ENCODE measurements at places on chromosomes 6 and 20.
A peak's percentile ranks its signal among the peaks of the same experiment; 100 is the strongest.

- DNase-seq: peak; percentile 87
Observed at GRCh38 chr6:86331265-86331840, 606.0 kb upstream of the HTR1E start.

- DNase-seq: no peak
Observed at GRCh38 chr6:44487586-44487985, 100.1 kb downstream of the CDC5L start.

- no peak for DNase-seq
Observed at GRCh38 chr6:108654465-108655106, 93.9 kb downstream of the FOXO3 start.

- DNase-seq: peak; percentile 1
Observed at GRCh38 chr20:42790111-42790510, 399.6 kb downstream of the PTPRT start.

GRCh38 chr6:28943223-28943556 lies 19.4 kb upstream of the TRIM27 start:
- no peak for DNase-seq

- DNase-seq: no peak
Observed at GRCh38 chr20:31764641-31765305, 25.7 kb downstream of the TPX2 start.

- DNase-seq: no peak
Observed at GRCh38 chr20:58466729-58467571, 48.2 kb downstream of the APCDD1L start.

DNA sequence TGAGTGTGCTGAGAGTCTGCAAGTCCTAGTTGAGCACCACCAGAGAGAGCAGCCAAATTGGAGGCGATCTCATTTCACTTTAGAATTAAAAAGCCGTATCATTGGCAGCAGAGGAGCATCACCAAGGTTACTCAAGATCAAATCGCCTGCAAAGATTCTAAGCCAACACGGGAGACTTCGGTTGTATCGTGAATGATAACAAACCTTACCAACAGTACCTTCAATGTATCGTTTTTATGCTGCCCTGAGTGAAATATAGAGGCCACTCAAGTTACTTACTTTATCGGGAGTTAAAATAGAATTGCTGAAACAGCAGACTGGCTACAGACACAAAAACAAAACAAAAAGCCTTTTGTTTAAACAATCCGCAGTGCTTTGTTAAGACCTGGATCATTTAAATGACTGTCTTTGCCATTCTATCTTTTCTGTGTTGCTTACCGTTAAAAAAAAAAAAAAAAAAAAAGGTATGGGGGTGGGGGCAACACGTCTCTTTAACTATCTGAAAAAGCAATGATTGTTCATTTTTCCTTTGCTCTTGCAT lies 14.2 kb downstream of the NHSL1 start:
- peak; percentile 33 for DNase-seq

GRCh38 chr6:128886706-128887105 lies 3.8 kb downstream of the LAMA2 start:
- DNase-seq: no peak

GRCh38 chr20:9617940-9618339 lies 103.5 kb downstream of the LAMP5 start:
- DNase-seq: peak; percentile 39

GRCh38 chr6:4905826-4906225 lies 98.0 kb downstream of the RPP40 start:
- DNase-seq: no peak

DNA sequence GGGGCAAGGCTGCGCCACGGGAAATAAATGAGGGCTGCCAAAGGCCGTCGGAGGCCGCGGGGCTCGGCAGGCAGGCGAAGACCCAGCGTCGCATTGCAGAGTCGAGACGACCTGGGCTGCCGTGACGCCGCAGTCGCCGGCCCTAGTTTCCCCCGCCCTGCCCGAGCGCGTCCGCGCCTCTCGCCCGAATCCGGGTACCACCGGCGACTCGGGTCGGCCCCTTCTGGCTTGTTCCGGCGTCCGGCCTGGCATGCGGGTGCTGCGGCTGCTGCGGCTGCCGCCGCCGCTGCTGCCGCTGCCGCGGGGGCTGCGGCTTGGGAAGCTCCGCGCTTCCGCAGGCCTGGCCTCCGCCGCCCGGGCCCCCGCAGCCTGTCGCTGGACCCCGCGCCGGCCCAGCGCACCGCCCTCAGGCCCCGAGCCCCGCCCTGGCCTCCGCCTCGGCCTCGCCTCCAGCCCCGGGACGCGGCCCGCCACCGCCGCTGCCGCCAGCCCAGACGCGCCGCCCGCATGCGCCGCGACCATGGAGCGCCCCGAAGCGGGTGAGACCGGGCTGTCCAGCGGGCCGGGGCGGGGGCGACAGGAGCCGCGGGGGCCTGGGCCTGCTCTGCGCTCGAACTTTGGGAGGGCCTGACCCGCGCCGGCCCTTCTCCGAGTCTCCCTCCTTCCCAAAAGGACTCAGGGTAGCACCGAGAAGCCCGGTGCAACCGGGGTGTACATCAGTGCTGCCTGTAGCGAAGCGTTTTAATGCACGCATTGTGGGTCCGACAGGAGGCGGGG lies at the start of gene AKAP7:
TSS of gene AKAP7 (plus strand) at position 224 of the 777 bp plus-strand sequence. CDS start at position 521, 297 bp downstream.
- DNase-seq: peak; percentile 79

- no peak for DNase-seq
Observed at GRCh38 chr6:87628881-87629280, 38.9 kb downstream of the ORC3 start.

- DNase-seq: no peak
Observed at GRCh38 chr20:37314099-37314498, 24.6 kb downstream of the MANBAL start.

DNA sequence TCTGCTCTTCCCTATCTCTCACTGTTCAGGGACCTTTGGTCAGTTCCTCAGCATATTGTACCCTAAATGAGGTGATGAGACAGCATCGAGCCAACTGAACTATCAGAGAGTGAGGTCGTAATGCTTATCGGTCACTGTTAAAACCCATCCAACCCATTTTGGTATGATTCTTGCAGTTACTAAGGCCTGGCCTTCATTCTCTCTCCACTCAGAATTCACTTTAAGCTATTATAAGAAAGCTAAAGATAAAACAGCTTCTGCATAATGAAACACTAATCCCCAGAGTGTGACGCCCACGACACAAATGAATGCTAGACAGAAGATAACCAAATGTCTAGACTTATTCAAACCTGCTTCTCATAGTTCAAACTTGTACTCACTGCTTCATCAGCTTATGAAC lies 175.8 kb downstream of the GMPR start:
- no peak for DNase-seq

- no peak for DNase-seq
Observed at GRCh38 chr6:15475872-15476271, 187.0 kb downstream of the DTNBP1 start.

DNA sequence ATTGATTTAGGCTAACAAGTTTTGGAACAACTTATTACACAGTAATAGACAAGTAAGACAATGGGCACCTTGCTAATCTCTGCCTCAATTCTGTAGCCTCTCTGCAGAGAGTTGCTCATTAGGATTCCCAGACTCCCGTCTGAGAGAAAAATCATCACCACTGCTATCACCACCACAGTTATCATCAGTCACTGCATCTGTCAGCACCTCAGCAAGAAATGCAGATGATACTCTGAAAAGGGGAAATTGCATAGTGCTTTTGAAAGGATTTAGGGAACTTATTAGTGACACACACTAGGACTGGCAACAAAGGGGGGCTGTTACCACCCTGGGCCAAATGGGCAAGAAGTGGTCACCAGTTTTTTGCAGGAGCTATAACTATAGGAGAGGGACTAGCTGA lies 39.9 kb downstream of the FOXA2 start:
- DNase-seq: no peak

DNA sequence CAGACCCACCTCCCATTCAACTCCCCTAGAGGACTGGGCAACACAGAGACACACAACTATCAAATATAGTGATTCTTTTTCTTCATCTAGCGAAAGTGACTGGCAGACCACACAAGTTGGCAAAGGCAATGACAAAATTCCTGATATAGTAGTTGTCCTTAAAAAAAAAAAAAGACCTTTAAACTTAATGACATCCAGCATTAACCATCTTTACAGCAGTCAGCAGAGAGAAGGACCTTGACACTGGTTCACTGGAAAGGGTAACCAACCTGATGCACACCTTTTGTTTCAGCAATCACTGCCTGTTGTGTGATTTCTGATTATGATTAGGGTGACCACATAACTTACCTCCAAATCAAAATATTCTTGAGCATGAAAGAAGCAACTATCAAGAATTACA lies 1.7 kb upstream of the CNKSR3 start:
- DNase-seq: no peak

GRCh38 chr6:21478883-21479539 lies 114.5 kb upstream of the SOX4 start:
- peak; percentile 12 for DNase-seq

- DNase-seq: no peak
Observed at GRCh38 chr20:54346276-54346675, 129.1 kb upstream of the DOK5 start.

DNA sequence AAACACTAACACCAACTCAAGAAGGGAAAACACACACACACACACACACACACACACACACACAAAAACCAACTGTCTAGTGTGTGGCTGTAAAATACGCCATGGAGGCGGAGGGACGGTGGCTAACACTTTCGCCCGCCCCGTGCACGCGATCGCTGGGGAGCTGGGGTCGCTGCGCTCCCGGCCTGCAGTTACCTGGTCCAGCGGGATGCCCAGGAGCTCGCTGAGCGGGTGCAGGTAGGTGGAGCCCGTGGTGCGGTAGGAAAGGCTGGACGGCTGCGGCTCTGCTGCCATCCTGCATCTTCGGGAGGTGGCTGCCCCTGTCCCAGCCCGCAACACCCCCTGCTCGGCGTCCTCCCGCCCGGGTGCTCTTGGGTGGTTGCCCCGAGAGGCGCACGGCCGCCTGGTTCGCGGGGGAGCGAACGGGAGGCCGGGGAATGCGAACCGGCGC lies 303 bp downstream of the MBOAT1 start:
- DNase-seq: no peak

GRCh38 chr20:44832724-44833123 lies 22.4 kb upstream of the RIMS4 start:
- no peak for DNase-seq

Data from right lung (tissue), 10 donors.